Stimulated activated naive CD4-positive, alpha-beta T cell treated with Interleukin-2 at 50 U/mL for 16 hours (primary cell): ENCODE measurements at places on chromosomes 5 and 9.

- no peak for DNase-seq
These were observed 4.6 kb downstream of the SIT1 start for GRCh38 chr9:35646153-35646532.

DNA sequence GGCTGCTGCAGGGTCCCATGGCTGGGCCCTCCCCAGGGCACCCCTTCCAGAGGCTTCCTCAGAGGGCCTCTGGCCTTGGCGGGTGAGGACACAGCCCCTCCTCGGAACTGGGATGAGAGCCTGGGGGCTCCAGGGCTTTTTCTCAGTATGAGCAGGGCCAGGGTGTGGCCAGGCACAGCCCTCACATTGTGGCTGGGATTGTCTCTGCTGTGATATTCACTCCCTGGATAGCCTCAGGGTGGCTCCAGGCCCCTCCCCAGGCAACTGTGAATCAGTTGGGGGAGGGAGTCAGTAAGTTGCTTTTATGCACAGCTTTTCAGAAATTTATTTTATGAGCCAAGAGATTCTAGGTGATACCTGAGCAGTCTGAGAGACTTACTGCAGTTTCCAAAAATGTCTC is 135.7 kb downstream of the CACNA1B start:
- DNase-seq = no peak

GRCh38 chr9:94056442-94056974 is 27.8 kb upstream of the PTPDC1 start:
- DNase-seq = no peak

- no peak for DNase-seq
These were observed 110.7 kb downstream of the CCDC192 start for GRCh38 chr5:127813633-127814587.

DNA sequence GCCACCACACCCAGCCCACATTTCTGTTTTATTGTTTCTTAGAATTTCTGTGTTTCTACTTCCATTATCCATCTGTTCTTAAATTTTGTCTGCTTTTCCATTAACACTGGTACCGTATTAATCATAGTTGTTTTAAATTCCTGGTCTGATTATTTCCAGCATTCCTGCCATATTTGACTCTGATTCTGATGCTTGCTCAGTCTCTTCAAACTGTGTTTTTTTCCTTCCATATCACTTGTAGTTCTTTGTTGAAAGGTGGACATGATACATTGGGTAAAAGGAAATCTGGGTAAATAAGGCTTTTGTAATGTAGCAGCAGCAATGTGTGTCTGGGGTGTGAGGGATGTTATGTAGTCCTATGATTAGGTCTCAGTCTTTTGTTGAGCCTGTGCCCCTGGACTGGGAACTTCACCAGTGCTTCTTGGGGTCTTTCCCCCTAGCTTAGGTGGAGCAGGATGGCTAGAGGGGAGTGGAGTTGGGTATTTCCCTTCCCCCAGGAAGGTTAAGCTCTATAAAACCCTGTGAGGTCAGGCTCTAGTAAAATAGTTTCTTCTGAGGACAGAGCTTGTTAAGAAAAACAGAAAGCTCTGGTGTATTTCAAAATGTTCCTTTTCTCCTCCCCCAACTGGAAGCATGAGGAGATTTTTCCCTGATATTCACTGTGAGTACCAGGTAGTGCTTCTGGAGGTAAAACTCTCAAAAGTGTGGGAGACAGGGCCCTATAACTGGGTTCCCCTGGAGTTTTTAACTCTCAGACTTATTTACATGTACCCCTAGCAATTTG is 10.1 kb upstream of the TMOD1 start:
- DNase-seq = no peak

- DNase-seq = no peak
These were observed 436.5 kb downstream of the KIAA0825 start for GRCh38 chr5:94181895-94182294.

GRCh38 chr5:43981556-43981955 is 378.6 kb downstream of the NNT start:
- DNase-seq = no peak

DNA sequence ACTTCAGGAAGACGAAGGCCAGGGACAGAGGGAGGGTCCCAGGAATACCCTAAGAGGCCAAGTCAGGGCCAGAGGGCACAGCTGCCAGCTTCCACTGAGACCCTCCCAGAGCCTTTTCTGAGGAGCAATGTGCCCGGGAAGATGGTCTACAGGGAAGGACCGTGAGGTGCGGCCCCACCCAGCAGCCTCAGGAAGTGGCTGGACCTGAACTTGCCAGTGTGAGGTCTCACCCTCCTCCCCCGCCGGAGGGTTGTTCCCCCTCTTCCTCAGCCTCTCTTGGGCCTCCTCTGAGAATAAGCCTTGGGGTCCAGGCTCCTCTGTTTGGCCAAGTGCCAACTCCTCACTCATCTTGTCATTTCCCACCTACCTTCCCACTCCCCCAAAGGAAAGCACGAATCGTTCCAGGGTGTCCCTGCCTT is 13.4 kb upstream of the SLC25A51 start:
- DNase-seq = no peak

- no peak for DNase-seq
These were observed 188.5 kb upstream of the CCNG1 start for GRCh38 chr5:163248871-163249270.

- DNase-seq = no peak
These were observed 13.7 kb upstream of the NR4A3 start for GRCh38 chr9:99807956-99808355.

DNA sequence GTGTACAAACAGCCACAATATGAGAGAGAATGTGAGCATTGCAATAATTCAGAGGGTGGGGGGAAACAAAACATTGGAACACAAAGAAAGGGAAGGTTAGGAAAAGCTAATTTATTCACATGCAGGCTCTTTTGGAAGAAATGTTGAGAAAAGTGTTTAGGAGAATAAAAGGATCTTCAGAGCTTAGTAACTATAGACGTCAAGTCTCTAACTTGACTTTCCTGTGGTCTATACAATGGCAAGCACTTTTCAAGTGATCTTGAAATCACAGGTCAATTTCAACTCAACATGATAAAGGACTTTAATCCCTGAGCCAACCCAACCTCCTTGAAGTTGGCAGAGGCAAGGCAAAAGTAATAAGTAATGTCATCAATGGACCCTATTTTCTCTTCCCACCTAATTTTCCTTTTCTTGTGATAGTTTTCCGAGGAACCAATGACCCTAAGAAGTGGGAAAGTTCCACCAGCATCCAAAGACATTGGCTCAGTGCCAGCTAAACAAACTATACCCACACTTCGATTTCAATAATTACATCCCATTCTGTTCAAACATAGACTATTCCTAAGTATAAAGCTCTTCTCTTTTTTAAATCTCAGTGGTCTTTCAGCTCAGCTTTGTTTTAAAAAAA is 23.7 kb downstream of the RFK start:
- no peak for DNase-seq

DNA sequence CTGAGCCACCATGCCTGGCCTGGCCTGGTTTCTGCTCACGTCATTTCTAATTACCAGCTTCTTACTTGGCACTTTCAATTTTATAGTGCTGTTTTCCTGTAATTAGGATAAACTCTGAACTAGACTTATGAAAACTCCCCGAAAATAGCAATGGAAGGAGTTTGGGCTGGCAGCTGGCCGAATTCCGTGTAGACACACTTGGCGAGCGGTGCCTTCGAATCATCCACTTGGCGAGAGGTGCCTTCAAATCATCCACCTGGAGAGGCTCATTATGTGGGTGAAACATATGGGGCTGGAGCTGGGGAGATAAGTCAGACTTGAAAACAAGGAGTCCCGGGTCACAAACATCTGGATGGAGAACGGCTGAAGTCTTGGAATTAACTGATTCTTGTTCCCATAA is 203.7 kb downstream of the ROR2 start:
- no peak for DNase-seq

DNA sequence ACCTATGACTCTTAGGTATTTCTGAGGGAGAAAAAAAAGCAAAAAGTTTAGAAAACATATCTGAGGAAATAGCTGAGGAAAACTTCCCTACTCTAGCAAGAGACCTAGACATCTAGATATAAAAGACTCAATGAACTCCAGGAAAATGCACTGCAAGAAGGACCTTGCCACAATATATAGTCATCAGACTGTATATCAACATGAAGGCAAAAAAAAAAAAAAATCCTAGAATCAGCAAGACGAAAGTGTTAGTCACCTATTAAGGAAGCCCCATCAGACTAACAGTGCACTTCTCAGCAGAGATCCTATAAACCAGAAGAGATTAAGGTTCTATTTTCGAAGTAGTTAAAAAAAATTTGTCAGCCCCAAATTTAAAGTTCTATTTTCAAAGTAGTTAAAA is 166.2 kb downstream of the TMEM38B start:
- no peak for DNase-seq

GRCh38 chr9:37801287-37801850 is 772 bp downstream of the DCAF10 start:
- DNase-seq = no peak

- no peak for DNase-seq
These were observed 50.7 kb downstream of the SSBP2 start for GRCh38 chr5:81700166-81700565.

GRCh38 chr9:12993466-12993865 is 218.6 kb downstream of the LURAP1L start:
- DNase-seq = no peak

DNA sequence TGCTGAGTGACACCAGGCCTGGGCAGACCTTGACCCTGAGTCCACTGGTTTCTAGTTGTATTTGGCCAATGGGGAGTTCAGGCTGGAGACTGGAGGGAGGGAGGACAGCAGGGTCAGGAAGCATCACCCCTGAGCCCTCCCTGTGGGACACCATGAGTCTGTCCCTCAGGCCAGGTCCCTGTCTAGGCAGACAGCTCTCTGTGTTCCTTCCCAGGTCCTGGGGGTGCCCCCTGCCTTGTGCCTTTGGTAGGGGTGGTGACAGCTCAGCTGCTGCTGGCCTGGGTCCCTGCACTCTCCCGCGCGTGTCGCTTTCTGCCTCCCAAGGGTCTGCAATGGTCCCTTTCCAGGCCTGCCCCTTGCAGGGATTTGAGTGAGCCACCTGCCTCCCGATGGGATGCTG is 125.5 kb downstream of the OLFM1 start:
- no peak for DNase-seq

- no peak for DNase-seq
These were observed 1.2 kb downstream of the CCNH start for GRCh38 chr5:87411586-87411972.

- DNase-seq = no peak
These were observed 313.9 kb downstream of the HTR1A start for GRCh38 chr5:63648376-63648775.
